NCI-H1092 (cell line): ENCODE measurements at places on chromosomes 4 and X.
A peak's percentile ranks its signal among the peaks of the same experiment; 100 is the strongest.

GRCh38 chr4:80336582-80336981, 1.1 kb downstream of the CFAP299 start:
- DNase-seq = no peak

DNA sequence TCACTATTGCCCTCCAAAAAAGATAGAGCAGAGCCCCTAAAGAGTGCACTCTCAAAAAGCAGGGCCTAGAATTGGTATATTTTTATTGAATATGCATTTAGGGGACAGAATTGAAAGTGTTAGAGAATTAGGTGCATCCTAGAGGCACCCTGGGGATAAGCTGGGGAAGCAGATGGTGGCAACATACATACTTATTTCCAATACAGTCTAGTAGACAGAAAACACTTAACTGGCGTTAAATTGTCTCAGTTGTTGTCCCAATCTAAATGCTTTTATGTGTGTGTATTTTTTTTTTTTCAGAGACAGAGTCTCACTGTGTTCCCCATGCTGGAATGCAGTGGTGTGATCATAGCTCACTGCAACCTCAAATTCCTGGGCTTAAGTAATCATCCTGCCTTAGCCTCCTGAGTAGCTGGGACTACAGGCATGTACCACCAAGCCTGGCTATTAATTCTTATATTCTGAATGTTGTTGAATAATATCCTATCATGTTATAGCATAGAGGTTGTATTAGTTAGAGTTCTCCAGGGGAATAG, 481.8 kb downstream of the GRXCR1 start:
- no peak for DNase-seq

- DNase-seq = no peak
These were observed 47.9 kb downstream of the RBPJ start for GRCh38 chr4:26368685-26369084.

DNA sequence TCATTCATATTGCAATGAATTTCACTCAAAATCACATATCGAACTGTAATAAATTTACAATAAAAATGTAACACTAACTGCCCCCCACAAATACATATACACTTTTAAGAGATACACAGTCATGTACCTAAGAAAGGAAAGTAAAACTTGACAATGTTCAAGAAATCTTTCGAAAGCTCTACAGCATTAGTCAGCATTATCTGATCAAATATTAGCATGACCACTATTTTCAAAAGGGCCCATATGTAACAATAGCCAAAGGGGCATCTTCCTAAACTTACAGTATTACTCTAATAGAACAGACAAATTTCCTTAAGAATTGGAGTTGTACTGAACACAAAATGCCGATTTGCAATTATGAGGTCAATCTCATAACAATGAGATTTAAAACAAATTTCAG, 51.8 kb downstream of the STX18 start:
- DNase-seq = no peak

GRCh38 chr4:170697845-170698244, 608.1 kb upstream of the AADAT start:
- no peak for DNase-seq

DNA sequence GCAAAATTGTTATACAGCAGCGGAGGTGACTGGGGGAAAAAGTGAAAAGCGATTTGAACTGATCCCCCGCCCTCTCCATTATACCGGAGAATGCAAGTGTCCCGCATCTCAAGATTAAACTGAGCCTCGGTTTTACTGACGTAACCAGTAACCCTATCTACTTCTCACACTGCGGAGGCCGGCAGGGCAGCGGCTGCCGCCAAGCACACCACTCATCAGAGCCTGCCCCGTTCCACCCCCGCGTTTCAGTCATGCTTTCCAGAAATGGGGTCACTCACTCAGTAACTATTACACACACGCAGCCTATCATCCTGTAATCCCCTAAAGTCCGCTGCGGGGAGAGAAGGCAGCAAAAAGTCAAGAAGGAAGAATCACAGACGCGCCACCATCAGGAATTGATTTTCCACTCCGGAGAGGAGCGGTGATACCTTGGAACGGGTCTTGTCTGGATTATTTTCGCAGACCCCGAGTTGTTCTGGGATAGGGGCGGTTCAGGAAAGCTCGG, 1.4 kb downstream of the RPS6KA3 start:
- DNase-seq = no peak

DNA sequence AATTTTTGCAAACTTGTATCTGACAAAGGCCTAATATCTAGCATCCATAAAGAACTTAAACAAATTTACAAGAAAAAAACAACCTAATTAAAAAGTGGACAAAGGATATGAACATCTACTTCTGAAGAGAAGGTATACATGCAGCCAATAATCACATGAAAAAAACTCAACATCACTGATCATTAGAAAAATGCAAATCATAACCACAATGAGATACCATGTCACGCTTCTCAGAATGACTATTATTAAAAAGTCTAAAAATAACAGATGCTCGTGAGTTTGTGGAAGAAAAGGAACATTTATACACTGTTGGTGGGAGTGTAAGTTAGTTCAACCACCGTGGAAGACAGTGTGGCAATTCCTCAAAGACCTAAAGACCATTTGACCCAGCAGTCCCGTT, 24.0 kb downstream of the CEP44 start:
- no peak for DNase-seq

DNA sequence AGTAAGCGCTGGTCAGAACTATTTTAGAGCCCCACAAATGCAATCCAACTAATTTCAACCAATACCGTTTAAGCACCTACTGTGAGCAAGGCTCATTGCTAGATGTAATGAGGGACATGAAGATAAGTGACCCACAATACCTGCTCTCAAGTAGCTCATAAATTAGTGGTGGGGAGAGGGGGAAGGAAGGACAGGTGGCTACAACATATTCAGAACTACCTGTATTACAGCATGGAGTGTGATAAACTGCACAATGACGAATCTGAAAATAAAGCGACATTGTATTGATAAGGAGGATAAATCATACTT, 311.6 kb upstream of the DIAPH2 start:
- no peak for DNase-seq

GRCh38 chr4:5722328-5722727, 11.3 kb downstream of the EVC start:
- no peak for DNase-seq

GRCh38 chr4:10091531-10092181, 24.9 kb downstream of the WDR1 start:
- no peak for DNase-seq

DNA sequence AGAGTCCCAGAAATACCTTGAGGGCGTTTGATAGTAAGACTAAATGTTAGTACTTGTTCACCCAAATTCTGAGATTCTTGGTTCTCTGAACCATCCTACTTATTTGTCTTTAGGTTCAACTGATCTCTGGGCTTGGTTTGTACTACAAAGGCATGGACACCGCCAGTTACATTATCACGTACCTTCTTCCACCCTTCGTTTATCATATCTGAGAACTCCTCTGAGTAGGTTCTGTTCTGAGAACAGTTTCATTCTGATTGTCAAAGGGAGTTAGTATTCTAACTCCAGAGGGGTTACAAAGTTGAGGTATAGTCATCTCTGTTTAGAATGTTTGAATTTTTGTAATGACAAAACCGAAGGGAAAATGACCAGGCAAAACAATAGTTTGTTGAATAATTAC, 19.3 kb downstream of the ZFX start:
- DNase-seq = no peak

DNA sequence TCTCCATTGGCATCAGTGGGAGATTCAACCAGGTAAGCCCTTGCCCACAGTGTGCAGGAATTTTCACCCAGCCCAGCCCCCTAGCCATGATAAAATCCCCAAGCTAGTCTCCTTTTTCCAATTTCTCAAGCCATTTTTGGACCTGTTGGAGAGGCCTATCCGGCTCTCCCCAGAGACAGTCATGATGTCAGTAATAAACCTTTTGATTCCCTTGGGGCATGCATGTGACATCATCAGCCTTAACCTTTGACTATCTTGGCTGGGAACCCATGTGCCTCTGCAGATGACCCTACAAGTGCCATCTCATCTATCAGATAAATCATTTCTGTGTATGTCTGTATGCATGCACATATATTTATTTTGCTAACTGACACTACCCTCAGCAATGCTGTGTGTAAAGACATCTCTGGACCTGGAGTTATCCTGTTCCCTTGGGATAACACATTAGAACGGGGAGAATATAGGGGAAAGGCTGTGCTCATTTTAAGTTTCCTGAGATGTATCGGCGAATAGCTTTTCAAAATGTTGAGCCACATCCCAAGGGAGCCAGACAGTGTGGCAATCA, 51.0 kb downstream of the CYTL1 start:
- no peak for DNase-seq

- DNase-seq = peak; percentile 39
These were observed 54.3 kb downstream of the IGFBP7 start for GRCh38 chr4:57055886-57056285.

- DNase-seq = no peak
These were observed 11.6 kb downstream of the POLR2B start for GRCh38 chr4:56990109-56990905.

DNA sequence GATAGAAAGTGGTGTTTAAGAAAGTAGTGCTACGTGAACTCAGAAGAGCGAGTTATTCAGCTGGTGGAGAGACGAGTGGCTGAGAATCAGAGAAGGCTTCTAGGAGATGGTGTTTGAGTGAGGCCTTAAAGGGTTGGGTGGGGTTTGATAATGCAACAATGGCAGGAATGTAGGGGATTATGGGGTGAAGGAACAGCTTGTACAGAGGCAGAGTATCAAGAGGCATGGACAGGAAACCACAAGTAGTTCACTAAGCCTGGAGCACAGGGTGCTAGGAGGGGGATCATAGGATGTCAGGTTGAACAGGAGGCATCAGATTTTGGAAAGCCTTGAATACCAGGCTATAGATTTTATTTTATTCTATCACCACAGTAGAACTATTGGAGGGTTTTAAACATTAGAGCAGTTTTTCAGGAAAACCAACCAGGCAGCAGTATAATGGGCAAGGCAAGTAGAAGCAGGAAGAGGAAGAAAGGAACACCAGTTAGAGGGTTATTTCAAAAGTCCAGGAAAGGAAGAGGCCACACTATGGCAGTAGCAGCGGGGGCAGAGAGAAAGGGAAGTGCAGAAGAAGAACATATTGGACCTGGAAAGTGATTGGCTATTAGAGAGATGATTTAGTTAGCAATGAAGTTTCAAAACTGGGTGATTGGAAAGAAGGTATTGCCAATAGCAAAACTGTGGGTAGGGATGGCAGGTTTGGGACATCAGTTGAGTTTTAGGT, 99.2 kb downstream of the DOCK11 start:
- no peak for DNase-seq

- no peak for DNase-seq
These were observed 611.9 kb downstream of the STPG2 start for GRCh38 chr4:97531351-97531750.

DNA sequence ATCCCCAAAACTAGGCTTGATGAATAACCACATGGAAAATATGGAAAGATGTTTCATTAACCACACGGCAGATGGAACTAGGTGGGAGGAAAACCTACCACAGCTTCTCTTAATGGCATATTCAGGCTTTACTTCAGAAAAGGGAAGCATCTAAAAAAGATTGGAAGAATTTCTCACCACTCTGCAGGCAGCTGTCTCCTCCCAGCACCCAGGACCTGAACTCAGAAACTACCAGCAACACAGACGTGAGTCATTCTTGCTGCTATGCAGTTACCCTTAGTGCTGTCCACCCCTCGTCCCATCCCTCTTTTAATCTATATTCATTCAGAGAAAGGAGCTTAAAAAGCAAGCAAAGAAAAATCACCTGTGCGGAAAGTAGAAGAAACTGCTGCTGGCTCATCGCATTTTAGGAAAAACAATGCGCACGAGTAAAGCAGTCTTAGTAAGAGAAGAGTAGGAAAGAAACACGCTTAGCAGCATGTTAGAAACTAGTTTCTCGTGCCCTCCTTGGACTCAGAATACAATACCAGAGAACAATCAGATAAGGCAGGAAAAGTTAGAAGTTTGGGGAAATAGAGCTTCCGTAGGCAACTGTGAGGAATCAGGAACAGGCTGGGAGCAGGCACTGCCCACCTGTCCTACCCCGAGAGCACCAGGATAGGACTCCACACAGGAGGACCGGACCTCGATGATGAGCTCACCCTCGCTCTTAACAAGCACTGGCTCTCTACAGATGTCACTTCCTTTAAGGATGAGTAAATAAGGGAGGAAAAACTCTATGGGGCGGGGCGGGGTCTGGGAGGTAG, 48.1 kb upstream of the ENPP6 start:
- DNase-seq = no peak

- no peak for DNase-seq
These were observed 252.8 kb upstream of the SLC7A11 start for GRCh38 chr4:138494931-138495330.

GRCh38 chr4:184014301-184014700, 109.2 kb downstream of the STOX2 start:
- no peak for DNase-seq

DNA sequence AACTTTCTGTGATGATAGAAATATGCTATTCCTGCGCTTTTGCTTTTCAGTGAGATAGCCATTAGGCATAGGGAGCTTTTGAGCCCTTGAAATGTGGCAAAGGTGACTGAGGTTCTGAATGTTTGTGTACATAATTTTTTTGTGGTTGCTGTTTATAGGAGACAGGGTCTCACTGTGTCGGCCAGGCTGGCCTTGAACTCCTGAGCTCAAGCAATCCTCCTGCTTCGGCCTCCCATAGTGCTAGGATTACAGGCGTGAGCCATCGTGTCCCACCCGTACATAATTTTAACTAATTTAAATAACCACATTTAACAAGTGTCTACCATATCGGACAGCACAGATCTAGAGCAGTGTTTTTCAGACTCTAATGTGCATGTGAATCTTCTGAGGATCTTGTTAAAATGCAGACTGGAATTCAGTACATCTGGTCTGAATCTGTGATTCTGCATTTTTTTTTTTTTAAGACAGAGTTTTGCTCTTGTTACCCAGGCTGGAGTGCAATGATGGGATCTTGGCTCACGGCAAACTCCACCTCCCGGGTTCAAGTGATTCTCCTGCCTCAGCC, 45.3 kb downstream of the CASP6 start:
- no peak for DNase-seq

- DNase-seq = peak; percentile 80
These were observed 92.2 kb upstream of the RAPGEF2 start for GRCh38 chr4:159010563-159011260.

DNA sequence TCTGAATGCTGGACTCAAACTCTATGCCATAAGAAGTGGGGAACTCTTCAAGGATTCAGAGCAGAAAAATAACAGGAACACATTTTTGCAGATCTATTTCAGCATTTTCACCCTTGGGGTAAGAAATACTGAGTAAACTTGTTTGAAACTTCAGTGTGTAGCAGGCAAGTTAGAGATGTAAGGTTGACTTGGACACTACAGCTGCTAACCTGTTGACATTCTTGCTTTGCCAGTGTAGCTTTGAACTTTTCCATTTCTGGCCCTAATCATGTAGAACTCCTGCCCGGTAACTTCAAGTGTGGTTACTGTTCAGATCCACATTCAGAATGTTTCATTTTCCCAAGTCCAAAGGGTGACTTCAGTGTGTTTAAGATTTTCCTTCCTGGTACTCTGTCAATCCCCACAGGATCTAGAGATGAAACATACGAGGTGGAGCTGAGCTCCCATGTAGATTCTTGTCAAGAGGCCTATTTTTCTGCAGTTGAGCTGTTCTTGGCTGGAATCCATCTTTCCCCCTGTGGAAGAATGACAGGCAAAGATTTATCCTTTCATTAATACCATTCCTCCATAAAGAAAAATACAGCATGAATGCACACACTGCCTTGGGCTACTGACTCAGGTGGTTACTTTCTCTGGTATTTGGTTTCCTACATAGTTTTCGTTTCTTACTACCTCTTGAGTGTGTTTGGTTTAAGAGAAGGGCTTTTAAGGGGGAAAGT, 34.1 kb downstream of the FHDC1 start:
- DNase-seq = no peak

GRCh38 chr4:88017516-88018297, 10.3 kb downstream of the PKD2 start:
- DNase-seq = no peak

- no peak for DNase-seq
These were observed 10.2 kb downstream of the RGS12 start for GRCh38 chr4:3302786-3303564.

GRCh38 chrX:148913971-148914370, 413.6 kb downstream of the AFF2 start:
- DNase-seq = no peak
